Stimulated activated CD4-positive, alpha-beta T cell treated with anti-CD3 and anti-CD28 coated beads, Interleukin-1b, Interleukin-23, amount 100 ng/mL, for 1 hour (primary cell): ENCODE measurements at places on chromosomes 7 and 10.

GRCh38 chr7:93119191-93119905 is 1.6 kb upstream of the SAMD9 start:
- no peak for DNase-seq

DNA sequence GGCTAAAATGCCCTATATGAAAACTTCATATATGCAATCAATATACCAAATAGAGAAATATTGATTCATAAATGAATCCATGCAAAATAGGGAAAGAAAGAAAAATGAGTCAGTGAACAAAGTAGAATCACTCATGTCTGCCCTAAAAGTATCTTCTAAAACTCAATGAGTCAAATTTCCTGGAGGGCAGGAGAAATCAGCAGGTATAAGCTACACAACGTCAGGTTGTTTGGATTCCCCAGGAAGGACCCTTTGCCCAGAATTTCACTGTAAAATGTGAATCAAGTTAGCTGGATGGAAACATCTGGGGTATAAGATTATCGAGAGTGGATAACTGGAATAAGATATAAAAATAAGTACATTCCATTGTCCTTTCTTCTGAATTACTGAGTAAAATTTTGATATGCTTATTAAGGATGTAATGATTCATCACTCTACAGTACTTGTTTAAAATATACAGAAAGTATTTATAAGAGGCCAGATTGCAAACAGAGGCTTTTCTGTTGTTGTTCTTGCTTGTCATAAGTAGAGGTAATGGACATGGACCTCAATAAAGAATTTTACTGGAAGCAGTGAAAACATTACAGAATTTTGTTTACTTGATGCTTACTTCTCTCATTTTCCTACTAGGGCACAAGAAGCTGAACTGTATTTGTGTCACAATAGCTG is 99.0 kb downstream of the AGMO start:
- DNase-seq: no peak

DNA sequence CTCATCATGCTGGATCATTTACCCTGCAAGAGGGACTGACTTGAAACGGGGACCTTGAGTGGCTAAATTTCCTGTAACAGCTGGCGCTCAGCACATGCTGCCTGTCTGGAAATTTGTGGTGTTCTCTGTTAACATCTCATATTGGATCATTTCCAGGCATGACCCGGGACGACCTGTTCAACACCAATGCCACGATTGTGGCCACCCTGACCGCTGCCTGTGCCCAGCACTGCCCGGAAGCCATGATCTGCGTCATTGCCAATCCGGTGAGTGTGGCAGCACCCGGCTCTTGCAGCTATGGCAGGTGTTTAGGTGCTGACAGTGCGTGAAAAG is 9.9 kb downstream of the MDH2 start:
- no peak for DNase-seq

- DNase-seq: no peak
Observed at GRCh38 chr10:100065084-100065660, 16.5 kb downstream of the CPN1 start.

GRCh38 chr7:122305475-122306319 is 1.1 kb upstream of the FEZF1 start:
- no peak for DNase-seq

GRCh38 chr10:74255888-74256357 is 104.9 kb downstream of the ADK start:
- no peak for DNase-seq

DNA sequence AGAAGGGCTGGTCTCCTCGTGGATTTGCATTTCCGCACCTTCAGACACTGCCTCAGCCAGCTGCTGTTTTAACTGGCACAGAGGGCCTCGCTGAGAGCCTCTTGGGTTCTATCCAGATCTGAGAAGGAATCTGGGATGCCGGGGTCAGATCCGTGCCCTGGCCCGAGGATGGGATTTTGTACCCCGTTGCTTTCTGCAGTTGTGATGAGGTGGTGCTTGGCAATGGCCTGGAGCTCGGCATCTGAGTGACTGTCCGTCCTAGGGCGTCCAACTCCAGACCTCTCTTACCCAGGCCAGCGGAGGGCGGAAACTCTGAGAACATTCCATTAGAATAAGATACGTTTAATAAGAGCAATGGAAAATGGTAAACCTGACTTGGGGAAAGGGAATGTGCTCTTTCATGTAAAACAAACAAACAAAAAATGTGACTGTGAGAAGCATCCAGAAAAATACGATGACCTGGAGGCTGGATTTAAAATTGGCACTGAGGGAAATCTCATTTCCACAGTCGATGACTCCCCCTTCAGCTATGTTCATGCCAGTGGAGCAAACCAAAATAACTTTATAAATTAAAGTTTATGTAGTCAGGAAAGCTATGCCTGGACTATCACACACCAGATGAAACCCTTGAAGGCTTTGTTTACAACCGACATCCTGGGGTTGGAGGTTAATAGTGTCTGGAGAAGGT is 39.6 kb downstream of the GRK5 start:
- DNase-seq: no peak
